AG08396 (cell line): ENCODE measurements at places on chromosomes 3 and 15.

DNA sequence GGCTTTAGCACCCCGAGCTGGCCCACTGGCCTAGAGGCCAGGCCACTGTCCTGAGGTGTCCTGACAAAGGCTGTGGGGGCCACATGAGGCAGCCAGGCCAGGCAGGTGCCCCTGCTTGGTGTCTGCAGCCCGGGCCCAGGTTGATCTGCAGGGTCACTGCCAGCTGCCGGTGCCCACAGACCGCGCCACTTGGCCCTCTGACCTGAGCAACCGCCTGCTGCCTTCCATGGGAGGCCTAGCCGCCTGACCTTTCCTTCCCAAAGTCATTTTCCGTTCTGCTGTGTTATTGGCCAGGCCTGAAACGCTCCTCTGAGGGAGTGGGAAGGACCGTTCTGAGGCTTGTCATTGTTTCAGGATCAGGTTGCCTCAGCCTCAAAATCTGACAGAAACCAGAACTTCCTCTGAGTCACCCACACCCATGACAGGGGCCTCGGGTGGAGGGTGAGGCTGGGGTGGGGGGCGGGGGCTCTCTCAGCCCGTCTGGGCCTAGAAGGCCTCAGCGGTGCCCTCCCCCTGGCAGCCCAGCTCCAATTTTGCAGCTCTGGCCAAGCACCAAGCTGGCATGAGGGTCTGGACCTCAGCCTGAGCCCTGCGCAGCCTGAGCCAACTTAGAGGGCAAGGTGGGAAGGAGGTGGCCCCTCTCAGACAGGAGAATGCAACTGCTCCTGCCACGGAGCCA lies 140.7 kb upstream of the MEF2A start:
- peak; percentile 70 for DNase-seq

GRCh38 chr3:126126811-126127431 lies 43.0 kb upstream of the SLC41A3 start:
- no peak for DNase-seq

DNA sequence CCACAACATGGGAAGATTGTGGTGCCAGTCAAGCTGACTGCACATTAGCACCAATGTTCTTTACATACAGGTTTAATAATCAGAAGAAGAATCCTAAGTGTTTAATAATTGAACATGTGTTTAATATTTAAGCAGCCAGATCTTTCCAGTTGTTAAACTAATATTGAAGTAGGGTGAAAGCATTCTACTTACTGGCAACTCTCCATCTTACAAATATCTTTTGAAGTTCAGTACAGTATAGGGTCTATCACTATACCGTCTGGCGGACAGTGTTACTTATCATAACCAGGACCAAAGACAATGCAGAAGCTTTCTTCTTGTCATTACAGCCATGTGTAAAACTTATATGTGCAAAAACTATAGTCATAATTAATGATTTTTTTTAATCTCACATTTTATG lies 376.4 kb downstream of the CNTN6 start:
- no peak for DNase-seq

DNA sequence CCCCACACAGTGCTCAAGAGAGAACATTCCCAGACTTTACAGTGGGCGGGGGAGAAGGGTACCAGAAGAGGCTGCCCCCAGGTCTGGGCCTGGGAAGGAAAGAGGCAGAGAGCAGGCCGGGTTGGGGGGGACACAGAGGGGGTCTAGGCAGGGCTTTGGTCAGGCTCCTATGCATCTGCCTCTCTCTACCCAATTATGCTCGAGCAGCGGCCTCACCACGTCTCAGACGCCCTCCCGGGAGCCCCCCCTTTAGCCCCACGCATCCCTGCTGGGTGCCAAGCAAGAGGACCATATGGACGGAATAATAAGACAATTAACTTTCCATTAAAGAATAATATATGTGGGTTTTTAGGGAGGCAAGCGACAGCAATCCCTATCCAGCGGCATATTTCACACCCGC lies 32.8 kb downstream of the CACNA2D2 start:
- no peak for DNase-seq

DNA sequence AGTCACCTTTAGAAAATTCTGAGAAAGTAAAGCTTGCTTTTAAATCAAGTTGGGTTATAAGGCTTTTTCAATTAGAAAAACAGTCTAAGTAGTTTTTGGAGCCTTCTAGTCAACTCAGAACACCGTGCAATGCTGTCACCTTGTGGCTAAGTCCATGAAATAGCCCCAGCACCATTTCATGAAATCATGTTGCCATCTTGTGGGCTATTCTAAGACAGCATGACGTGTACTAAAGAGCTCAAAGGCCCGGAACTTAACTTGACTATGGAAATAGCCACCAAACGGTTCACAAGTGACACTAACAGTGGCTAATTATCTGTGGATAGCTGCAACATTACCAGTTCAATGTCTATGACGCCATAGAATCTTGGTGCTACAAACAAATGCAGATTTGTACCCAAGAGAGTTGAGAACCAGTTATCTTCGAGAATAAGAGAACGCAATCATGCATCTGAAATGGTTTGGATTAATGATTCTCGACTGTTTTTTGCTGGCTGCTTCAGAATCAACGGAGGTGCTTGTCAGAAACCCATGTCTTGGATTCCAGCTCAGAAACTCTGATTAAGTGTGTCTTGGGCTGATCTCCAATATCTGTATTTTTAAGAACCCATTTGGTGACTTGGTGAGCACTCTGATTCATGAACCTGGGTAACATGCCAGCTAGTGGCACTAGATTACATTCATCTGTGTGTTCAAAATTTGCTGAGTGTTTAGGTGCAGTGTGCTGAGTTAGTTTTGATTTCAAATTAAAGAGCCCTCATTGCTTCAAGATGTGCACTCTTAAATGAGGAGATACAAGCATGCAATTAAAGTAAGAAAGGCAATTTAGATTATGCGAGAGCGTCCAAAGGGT lies 111.2 kb upstream of the MCTP2 start:
- DNase-seq, result peak; percentile 67

DNA sequence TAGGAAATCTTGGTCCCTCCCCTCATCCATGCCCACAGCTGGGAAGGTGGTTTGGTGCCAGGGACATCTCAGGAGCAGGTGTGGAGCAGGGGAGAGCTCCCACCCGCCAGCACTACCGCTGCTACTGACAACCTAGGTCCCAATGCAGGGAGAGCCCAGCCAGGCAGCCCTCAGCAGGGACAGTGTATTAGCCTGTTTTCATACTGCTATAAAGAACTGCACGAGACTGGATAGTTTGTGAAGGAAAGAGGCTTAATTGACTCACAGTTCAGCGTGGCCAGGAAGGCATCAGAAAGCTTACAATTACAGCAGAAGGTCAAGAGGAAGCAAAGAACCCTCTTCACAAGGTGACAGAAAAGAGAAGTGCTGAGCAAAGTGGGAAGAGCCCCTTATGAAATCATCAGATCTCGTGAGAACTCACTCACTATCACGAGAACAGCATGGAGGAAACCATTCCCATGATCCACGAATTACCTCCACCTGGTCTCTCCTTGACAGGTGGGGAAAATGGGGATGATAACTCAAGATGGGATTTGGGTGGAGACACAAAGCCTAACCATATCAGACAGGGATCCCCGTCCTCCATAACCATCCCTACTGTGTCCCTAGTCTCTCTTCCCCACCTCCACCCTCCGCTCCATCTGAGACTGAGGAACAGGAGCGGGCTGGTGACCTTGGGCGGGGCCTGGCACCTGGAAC lies 218.6 kb downstream of the TBC1D2B start:
- DNase-seq, result no peak

GRCh38 chr3:32460031-32460749 lies 42.5 kb downstream of the CMTM6 start:
- DNase-seq, result no peak

DNA sequence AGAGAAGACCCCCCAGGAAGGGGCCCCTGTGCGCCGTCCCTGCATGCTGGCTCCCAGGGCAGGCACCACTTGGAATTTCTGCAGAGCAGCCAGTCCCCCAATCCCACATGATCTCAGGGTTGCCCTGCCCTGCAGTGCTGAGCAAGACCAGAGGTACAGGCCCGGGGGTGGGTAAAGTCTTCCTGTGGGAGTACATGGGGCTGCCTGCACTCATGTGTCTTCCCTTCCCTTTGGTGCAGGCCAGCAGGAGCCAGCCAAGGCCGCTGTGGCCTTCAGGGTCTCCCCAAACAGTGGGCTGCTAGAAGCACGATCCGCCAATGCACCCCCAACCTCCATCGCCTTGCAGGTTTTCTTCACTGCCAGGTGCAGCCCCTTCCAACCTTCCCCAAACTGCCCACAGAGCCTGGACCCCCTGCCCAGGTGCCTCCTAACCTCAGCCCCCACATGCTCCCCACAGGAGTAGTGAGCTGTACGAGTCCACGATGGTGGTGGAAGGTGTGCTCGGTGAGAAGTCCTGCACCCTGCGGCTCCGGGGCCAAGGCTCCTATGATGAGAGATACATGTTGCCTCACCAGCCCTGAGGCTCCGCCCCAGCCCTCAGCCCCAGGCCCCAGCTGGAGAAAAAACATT lies 15.0 kb downstream of the ACAA1 start:
- DNase-seq, result no peak

DNA sequence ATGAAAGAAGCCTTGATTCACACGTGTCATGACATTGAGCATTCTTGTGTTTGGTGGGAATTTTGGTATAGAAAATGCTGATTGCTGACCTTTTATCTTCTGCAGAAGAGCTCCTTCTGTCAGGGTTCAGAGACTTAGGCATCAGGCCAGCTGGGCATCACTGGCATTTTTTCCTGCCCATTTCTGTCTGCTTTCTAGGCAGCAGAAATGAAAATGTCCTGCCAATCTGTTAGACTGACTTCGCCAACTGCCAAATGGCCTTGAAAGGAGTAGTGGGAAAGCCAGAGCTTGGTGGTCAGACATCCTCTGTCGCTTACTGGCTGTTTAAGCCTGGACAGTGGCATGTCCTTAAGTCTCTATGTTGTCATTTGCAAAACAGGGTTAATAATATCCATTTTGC lies 57.4 kb downstream of the EEFSEC start:
- no peak for DNase-seq

- DNase-seq, result no peak
These were observed 278.0 kb downstream of the FOXP1 start for GRCh38 chr3:71305231-71306206.

DNA sequence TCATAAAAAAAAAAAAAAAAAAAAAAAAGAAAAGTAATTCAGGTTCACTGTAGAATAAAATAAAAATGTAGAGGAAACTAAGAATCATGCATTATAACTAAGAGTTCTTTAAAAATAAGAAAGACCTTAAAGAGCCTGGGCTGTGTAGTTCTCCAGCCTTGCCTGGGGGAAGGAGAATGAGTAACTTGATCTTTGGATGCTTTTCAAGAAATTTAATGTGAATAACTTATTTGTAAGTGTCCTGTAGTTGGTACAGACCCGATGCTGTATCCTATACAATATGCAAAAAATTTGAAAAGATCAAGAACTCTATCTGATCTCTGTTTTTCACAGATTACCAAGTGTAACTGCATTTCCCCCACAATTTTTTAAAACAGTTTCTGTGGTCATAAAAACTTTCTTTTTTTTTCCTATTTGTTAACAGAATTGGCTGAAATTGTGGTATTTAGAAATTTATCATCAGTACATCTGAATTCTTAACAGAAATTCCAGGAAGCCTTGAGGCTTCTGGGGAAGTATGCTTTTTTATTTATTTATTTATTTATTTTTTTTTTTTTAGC lies 195.3 kb downstream of the THRB start:
- no peak for DNase-seq

GRCh38 chr15:92510163-92510882 lies 116.6 kb downstream of the ST8SIA2 start:
- DNase-seq, result no peak

GRCh38 chr3:7371693-7372572 lies 511.0 kb downstream of the GRM7 start:
- DNase-seq, result no peak

DNA sequence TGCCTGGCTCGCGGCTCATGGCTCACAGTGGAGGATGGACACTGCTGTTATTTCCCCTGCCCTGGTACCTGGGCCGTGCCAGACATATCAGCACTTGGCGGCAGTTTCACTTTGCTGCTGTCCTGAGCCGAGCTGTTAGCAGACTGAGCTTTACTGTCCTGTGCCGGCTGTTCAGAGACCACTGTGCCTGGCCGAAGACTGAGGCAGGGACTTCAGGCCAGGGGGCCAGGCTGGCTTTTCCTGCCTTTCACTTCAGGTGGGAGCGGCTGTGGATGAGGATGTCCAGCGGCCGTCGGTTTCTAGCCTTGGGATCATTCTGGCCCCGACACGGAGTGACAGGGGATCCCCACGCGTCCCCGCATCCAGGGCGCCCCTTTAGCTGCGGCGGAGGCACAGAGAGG lies 1.1 kb downstream of the ATP10A start:
- DNase-seq, result peak; percentile 53

DNA sequence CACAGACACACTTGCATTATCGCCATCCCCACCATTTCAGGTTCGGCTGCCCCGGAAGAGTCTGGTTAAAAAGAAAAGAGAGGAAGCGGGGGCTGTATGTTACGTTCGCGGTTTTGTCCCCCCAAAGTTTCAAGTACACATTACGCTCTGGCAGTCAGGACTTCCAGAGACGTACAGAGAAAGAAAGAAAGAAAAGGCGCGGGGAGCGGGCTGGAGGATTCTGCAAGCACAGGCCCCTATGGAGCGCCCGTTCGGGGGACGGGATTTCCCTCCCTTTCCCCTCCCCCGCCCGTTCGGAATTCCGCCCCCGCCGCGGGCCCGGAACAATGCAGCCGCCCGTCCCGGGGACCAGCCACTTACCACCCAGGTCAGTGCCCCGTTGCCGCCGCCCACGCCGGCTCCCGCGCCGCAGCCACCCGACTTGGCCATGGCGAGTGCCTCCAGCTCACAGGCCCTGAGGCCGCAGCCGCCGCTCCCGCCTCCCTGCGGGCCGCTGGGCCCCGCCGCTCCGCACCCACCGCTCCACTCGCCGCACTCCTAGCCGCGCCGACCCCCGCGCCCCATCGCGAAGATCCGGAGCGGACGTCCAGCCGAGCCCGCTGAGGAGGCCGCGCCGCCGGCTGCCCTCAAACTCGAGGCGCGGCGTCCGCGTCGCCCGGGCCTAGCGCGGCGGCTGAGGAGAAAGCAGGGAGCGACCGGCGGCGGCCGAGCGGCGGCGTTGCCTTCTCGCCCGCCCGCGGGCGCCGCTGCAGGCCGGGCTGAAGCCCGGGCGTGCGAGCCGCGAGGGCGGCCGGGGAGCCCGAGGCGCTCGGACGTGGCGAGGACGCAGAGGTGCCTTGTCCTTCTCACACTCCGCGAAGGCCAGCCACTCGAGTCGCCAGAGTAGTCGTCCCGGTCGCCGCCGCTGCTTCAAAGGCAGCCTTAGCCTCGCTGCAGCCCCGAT lies 567 bp downstream of the TOP2B start:
- peak; percentile 60 for DNase-seq

DNA sequence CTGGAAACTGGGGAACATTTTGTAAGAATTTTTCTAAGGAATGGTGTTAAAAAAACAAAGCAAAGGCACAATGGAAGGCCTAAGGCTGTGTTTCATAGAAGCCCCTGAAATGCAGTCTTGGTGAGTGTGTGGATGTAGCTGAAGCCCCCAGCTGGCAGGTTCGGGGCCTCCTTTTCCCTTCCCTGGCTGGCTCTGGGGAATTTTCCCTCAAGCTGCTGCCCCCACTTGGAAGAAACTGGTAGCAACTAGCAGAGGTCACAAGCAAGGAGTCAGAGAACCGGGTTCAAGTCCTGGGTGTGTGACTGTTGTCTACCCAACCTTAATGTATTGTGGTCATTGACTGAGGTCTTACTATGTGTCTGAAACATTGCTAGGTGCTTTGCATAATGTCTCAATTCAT lies 85.3 kb upstream of the MYZAP start:
- DNase-seq, result no peak
